Neuronal stem cell (in vitro differentiated cells): ENCODE measurements at places on chromosomes 6 and 20.

DNA sequence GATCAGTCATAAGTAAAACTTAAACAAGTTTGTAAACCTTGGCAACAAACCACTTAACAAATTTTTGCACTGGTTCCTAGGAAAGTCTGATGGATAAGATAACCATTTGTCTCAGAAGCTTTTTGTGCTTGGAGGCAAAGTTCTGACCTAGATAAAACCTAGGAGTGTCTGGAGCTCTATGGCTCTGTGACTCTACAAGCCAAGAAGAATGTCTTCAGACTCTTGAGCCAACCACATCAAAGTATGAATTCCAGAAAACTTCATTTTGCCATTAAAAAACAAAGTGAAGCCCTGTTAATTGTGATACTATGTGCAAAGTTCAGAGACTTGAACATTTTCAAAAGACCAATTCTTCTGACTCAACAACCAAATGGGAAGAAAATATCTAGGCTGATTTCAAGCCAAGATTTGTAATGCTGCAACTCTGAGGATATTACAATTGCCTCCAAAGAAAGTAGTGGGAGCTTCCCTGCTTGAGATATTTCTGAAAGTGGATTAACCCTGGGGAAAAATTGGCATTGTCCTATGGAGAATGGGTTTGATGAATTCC lies 158.1 kb upstream of the FOXQ1 start:
- DNase-seq, result no peak

DNA sequence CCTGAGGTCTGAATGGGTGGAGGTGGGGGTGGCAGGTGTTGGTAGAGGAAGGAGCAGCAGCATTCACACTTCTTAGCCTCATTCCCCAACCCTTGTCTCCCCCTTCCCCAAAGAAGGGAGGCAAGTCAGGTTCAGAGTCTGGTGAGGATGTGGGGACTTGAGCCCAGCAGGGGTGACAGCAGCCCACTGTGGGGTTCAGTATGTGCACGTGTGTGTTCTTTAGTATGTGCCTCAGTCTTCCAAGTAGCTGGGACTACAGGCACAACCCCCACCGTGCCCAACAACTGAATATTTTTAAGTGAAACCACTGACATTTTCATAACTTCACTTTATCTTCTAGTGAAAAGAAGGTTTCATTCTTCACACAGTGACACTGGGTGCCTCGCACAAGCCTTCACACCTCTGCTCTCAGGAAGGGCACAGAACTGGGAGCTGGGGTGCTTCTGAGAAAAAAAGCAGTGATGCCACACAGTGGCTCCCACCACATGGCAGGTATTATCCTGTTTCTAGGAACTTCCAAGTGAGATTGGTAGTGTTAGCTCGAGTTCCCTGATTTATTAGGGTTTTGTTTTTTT lies 33.4 kb upstream of the PRELID3B start:
- DNase-seq, result no peak

- DNase-seq, result no peak
Measured at GRCh38 chr20:38620441-38620840, 18.8 kb downstream of the ARHGAP40 start.

GRCh38 chr6:3911614-3912336 lies 62.6 kb downstream of the FAM50B start:
- DNase-seq, result no peak

GRCh38 chr6:11429577-11429976 lies 108.0 kb upstream of the TMEM170B start:
- DNase-seq, result no peak

- DNase-seq, result peak; percentile 47
Measured at GRCh38 chr6:6546318-6547109, 42.0 kb upstream of the LY86 start.

DNA sequence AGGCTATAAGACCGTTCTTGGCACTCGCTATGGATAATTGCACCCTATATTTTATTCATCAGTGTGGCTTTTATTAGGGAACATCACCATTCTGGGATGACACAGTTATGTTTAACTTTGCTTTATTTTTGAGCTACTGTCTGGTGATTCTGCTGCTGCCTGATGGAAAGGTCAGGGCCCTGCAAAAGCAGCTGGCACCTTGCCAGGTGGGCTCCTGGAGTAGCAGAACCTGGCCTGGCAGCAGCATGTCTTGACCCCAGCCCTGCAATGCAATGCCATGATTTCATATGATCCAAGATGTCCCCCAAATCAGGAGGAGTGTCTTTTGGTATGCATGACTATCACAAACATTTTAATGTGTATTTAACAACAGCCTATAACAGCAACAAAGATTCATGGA lies 228.4 kb upstream of the RSPO3 start:
- no peak for DNase-seq

DNA sequence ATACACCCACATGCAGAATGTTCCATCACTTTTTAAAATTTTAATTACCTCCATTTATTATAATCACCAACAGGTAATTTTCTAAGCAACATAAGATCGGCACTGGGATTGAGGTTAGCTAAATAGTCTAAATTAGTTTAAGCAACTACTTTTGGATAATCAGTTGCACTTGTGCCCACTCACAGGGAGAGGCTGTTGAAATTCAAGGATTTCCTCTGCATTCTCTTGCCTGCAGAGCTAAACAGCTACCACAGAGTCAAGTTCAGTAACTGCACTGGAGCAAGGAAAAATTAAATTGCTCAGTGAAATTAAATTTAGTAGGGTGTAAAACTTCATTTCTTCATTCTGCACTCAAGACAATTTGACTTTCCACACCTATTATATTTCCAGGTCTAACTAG lies 120.7 kb upstream of the CCDC28A start:
- no peak for DNase-seq

GRCh38 chr6:157494132-157494710 lies 113.2 kb downstream of the ZDHHC14 start:
- no peak for DNase-seq

DNA sequence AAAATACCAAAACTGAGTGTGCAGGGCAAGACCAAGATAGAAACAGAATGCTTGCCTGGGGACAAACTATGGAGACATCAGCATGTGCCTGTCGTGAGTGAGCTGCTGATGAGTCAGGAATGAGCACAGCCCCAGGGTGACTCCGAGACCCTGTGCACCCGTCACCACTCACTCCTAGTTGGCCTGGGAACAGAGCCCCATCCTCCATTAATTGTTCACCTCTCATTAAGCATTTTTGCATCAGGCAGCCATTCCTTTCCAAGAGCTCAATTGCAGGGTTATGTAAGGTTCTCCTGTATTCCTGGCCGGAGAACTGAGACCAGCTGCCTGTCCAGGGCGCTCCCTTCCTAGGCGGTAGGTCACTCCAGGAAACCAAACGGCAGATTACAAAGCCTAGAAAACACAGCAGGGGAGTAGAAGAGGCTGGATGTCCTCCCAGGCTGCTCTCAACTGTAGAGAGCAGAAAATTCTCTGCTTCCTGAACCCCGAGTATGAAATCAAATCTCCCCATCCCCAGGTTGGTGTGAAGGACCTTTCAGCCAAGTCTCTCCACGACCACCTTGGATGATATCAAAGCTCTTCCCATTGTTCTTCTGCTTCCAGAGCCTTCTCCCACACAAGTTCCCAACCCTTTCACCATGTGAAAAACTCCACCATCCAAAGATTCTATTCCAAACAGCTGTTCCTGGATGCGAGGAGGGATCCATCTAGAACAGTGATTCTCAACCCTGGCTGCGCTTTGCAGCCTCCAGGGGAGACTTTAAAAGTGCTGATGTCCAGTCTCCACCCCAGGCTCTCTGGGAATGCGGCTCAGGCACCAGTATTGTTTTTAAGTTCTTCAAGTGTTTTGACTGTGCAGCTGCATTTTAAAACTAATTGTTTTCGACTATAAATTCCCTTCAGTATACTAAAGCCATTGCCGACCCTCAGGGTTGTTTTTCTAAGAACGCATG lies 532.6 kb upstream of the JARID2 start:
- no peak for DNase-seq
